ENCODE measurements at places on chromosomes 1 and 21.

- no peak for DNase-seq
These were observed 263.9 kb downstream of the NTNG1 start for GRCh38 chr1:107404756-107405155.

DNA sequence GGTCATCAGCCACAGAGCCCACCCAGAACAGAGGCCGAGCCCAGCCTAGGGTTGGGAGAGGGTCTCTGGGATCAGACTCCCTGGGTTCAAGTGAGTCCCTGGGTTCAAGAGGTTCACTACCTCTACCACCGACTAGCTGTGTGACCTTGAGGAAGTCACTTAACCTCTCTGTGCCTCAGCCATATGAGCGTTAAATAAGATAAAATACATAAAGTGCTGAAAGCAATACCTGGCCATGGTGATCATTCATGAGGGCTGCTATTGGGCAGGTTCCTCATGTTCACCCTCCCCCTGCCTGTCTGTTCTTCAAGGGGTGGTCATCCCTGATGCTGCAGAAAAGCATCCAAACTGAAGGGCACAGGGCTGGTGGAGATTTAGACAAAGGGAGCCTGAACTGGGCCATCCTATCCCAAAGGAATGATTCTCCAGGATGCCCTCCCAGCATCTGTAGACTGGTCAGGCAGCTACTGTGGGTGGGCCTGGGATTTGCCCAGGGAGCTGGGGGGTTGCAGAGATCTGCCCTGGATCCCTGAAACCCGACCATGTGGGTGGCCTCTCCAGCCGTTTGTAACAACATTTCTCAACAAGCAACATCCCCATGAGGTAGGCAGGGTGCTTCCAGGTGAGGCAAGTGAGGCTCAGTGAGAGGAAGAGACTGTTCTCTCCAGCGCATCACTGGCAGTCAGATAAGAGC is 196.6 kb downstream of the MATN1 start:
- no peak for DNase-seq

GRCh38 chr1:95186149-95186548 is 47.9 kb upstream of the RWDD3 start:
- no peak for DNase-seq

GRCh38 chr1:56031001-56031400 is 548.4 kb downstream of the PLPP3 start:
- no peak for DNase-seq

GRCh38 chr1:223748405-223748772 is 36.0 kb downstream of the CAPN2 start:
- DNase-seq: no peak

Data from stimulated activated CD8-positive, alpha-beta memory T cell treated with anti-CD3 and anti-CD28 coated beads, Interleukin-2, amount 100 ng/mL, for 1 hour (primary cell).